ENCODE measurements at places on chromosomes 7 and 10.

GRCh38 chr7:54678763-54679489 is 80.1 kb downstream of the SEC61G start:
- no peak for DNase-seq

DNA sequence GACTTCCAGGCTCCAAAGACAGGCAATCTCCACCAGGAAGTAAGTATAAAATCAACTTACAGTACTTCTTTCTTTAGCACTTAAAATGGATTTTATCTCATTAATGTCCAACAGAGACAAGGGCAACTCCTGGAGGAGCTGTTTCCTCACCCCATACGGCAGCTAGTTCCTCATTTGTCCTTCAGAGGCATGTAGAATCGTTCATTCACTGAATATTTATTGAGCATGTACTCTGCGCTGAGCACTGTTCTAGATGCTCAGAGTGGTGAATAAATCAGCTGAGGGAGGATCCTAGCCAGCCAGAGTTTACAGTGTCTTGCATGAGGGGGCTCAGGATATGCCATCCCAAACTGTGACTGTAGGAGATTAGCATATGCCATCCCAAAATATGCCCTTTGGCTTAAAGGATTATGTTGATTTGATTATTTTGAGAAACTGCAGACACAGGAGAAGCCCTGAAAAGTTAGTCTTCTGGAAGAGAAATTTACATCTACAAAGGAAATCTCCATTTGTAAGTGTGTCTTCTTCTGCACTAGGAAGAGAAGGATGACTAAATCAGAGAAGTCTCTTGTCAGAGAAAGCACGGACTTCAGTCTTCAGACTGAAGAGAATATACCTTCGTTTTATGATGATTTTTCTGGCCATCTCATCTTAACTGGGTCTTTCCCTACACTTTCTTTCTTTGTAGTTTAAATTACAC is 66.9 kb downstream of the BAMBI start:
- no peak for DNase-seq

GRCh38 chr7:7614018-7614741 is 26.4 kb upstream of the UMAD1 start:
- DNase-seq: no peak

DNA sequence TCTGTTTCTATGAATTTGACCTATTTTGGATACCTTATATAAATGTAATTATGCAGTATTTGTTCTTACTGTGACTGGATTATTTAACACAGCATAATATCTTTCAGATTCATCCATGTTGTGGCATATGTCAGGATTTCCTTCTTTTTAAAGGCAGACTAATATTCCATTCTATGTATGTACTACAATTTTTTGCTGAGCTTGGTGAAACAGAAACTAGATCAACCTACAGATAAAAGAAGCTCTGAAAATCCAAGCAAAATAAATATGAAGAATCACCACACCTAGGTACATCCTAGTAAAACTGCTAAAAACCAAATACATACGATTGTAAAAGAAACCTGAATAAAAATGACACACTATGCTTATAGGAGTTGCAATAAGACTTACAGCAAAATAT is 300.5 kb downstream of the HTR7 start:
- no peak for DNase-seq

- DNase-seq: no peak
These were observed 27.3 kb downstream of the HYAL4 start for GRCh38 chr7:123871998-123872867.

DNA sequence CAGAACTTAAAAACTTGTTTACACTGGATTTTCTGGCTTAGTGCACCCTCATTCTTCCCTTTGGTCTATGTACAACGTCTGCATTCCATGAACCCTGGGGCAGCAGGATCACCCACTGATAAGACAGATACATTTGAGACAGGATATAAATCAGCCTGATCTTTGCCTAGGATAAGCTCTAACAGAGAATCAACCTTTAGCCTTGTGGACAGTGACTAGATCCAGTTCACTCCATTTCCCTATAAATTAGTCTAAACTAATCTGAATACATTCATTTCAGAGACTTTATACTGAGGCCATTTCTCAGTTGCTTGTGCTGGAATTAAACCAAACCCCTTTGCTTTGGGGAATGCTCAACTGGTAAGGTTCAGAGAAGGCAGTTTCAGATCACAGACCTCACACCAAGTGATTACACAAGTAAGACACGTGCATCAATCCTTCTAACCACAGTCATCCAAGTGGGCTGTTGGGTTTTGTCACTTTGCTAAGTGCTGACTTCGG is 639.8 kb upstream of the FZD8 start:
- no peak for DNase-seq

GRCh38 chr7:40230101-40230500 is 95.3 kb downstream of the SUGCT start:
- DNase-seq: no peak

- DNase-seq: no peak
These were observed 81.0 kb downstream of the VPS41 start for GRCh38 chr7:38828026-38828425.

DNA sequence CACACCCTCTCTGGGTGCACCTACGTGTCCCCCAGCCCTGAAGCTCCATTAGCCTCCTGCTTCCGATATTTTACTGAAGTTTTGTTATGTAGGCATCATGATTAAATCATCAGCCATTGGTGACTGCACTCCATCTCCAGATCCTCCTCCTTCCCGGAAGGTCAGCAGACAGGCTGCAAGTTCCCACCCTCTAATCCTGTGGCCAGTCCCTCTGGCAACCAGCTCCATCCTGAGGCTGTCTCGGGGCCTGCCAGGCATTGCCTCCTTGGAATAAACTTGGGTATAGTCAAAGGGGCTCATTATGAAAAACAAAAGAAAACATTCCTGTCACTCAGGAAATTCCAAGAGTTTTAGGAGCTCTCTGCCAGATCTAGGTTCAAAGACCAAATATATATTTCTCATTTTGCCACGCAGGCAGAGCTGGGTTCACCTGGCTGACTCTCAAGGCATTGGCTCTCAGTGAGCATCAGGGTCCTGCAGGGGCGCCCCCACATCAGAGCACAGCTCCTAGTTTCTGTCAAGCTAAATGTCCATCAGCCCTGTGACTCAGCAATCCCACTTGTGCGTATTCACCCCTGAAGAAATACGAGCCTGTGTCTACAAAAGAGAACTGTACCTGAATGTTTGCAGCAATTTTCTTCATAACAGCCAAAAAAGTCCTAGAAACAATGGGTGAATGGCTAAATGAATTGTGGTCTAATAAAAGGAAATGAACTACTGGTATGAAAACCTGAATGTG is 27.4 kb upstream of the TMEM72 start:
- no peak for DNase-seq

DNA sequence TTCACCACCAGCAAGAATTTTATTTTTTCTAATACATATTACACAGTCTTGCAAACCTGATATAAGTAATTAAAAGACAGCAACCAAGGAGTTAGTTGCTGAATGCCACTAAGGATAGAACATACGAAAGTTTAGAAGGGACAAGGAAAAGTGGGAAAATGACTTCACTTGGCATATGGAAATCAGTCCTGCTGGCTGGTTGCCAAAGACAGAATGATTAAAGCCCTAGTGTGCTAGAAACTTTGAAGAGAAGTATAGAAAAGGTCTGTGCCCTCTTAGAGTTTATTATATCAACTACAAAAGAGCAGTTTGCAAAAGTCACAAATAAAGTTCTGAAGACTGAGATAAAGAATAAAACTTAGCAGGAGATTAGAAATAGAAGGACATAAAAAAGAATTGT is 5.8 kb upstream of the YAE1 start:
- no peak for DNase-seq

GRCh38 chr7:1742555-1743303 is 72.7 kb downstream of the ELFN1 start:
- no peak for DNase-seq

DNA sequence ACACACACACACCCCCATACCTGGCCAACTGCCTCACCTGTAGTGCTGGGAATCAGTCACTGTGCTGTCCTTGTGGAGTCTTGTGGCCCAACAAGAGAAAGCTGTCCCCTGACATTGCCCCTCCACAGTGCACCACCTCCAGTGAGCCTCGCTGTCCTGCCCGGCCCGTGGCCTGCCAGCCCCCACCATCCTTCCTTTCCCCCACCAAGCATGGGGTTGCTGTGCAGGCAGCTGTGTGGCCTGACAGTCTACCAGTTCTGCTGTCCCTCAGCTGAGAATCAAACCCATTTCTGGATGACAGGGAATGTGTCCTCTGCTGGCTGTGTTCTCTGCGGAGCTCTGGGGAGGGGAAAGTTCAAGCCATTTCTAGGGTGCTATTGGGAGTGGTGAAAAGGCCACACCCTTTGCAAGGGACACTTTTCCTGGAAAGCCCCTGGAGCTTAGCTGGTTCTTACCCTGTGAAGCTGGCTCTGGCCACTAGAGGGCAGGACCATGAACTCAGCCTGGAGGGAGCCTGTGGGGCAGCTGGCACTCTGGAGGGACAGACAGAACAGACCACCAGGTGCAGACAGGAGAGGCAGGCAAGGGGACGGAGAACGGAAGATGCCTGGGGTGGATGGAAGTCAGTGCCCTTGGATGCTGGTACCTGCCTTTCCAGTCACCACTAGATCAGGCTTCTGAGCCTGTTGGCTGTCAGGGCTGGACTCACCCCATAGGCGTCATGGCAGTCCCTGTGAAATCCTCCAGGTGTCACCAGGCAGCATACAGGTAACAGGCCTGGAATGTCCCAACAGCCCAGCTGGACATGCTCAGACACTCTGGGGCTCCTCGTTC is 10.5 kb upstream of the MTPAP start:
- no peak for DNase-seq

DNA sequence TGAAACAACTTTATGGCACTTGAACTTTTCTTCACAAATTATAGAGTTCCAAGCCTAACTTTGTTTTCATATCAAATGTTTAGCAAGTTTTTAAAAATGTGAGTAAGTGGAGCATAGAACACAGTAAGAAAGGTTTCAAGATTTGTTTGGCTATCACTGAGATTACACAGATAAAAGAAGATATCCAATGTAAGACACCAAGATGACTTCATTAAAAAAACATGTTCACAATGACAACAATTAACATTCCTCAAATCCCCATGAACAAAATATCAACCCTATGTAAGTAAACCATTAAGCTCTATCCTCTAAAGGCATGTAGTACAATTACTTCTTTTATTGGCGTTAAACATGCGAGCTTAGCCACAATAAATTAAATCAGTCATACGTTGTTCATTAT is 129.7 kb downstream of the RELN start:
- DNase-seq: no peak

GRCh38 chr10:49598986-49599385 is 11.1 kb upstream of the SLC18A3 start:
- no peak for DNase-seq

DNA sequence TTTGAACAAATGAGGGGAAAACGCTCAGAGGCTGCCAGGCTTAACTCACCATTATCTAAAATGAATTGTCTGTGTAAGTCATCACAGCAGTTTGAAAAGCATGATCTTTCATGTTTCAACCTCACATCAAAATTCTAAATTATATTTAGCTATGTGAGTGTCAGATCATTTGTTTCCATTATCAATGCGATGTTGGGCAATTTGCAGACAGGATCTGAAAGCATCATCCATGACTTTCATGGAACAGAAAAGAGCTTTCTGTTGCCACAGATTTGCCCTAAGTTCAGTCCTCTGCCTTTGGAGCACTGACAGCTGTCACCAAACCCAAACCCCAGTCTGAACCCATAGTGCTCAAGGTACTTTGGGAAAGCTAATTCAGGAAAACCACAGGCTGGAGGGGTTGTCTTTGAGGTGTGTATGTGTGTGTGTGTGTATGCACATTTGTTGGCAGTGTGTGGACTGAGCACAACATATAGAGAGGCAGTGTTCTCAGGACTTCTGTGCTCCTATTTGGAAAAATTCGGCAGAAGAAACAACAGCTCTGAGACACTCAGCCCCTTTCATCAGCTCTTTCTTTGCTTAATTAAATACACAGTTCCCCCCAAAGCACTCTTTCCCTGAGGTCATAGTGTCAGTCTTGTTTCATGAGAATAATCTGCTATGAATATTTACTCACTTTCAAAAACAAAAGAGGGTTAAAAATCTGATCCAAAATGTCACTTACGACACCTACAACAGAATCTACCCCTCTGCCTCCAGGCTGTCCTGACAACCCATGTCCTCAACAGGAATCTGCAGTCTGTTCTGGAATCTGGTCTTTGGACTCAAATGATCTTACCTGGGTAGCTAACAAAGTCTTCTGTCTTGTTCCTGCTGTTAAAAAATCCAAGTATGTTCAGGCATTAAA is 188.5 kb upstream of the KLF14 start:
- DNase-seq: no peak

- no peak for DNase-seq
These were observed 70.1 kb upstream of the EEPD1 start for GRCh38 chr7:36082910-36083309.

DNA sequence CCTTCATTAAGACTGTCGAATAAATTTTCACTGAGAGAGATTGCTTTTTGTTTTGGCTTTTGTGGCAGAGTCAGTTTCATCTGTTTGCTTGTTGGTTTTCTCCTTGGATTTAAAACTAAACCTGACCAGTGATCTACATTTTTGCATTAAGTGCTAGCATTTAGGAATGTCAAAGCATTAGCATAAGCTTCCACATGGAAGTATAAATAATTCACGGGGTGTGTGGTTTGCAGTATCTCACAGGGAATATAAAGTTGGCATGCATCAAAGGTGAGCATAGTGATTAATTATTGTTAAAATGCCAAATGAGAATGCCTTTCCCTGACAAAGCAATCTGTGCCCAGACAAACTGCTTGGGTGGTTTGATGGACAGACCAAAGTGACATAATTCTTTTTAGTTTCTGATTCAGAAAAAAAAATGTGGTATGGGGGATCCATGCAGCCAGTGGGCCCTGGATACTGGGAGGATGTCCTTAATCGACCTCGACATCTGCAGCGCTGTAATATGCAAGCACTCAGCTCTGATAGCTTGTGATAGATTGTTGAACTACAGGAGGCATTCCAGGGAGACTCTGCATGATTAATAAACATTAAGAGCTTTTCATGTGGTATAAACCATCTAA is 339.3 kb upstream of the POM121L12 start:
- no peak for DNase-seq

GRCh38 chr10:42637142-42637541 is 1.2 kb downstream of the ZNF33B start:
- no peak for DNase-seq

GRCh38 chr10:96647466-96647865 is 60.7 kb upstream of the TM9SF3 start:
- no peak for DNase-seq

DNA sequence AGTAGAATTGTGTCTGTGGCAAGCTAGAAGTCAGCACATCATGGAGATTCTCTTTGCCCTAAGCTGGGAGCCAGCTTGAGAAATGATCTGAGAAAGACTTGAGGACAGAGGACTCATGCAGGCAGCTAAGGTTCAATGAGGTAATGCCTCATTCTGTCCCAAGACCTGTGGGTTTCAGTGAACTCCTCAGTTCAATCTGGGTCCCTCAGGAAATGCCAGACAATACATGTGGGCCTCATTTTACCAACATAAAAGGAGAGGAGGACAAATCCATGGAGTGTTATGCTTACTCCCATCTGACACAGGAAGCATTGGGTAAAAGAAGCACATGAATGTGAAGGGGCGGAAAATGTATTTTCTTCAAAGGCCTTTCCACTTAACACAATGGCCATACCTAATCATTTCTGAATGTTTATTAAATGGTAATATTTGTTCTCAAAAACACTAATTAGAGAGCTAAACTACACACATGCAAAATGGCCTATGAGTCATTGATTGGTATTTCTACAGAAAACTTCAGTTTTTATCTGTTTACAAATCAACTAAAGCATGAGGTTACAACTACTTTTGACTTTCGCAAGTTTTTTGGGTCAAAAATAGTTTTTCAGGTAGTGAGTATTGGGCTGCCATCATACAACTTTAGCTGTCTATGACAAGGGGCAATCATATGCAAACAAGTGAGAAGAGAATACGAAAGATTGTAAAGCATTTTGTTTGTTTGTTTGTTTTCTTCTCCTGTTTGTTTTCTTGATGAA is 205.3 kb downstream of the CHRM2 start:
- no peak for DNase-seq

Measured in hippocampal formation (tissue), 2 donors.